ENCODE measurements at places on chromosomes 11 and 22. TPM values are rescaled to one million over a fixed set of nuclear protein-coding genes. Genes with fewer than 3 reads are reported as not detected.
A peak's percentile ranks its signal among the peaks of the same experiment; 100 is the strongest.

GRCh38 chr11:93288079-93288478, 42.5 kb upstream of the DEUP1 start:
- no peaks in the 10 kb centered on the region for H3K4me1 ChIP-seq
- no peak overlapping the region for H3K4me3 ChIP-seq
- no peaks in the 10 kb centered on the region for H3K27me3 ChIP-seq
- no peak overlapping the region for H3K27ac ChIP-seq
- DNase-seq, result no peak
- H3K36me3 ChIP-seq, result no peaks in the 10 kb centered on the region

ASPHD2 gene
- 8.5 TPM for total RNA-seq

C11orf52 gene
- total RNA-seq, result 4.0 TPM

DNA sequence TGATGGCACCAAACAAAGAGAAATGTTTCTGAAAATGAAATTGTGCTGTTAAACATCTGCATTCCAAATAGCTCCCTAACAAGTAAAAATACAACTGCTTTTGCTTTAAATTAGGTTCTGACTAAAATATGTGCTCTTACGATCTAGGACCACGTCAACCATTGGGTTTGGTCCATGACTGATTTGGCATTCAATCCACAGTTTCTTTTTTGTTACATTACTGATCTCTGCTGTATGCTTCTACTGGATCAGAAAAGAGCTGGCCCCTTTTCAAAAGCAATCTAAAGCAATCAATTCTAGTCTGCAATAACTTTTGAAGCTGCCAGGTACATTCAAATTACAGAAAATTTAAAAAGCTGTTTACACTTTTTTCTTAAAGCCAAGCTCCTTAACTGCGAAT, 1047.1 kb upstream of the CCDC90B start:
- no peaks in the 10 kb centered on the region for H3K4me1 ChIP-seq
- H3K27me3 ChIP-seq, result no peaks in the 10 kb centered on the region
- no peaks in the 10 kb centered on the region for H3K36me3 ChIP-seq
- no peak overlapping the region for H3K4me3 ChIP-seq
- no peak overlapping the region for H3K27ac ChIP-seq

- H3K27ac ChIP-seq, result no peak overlapping the region
- peaks cover 3% of the 10 kb centered on the region for H3K36me3 ChIP-seq
- H3K27me3 ChIP-seq, result no peaks in the 10 kb centered on the region
- no peaks in the 10 kb centered on the region for H3K4me1 ChIP-seq
- H3K4me3 ChIP-seq, result no peak overlapping the region
Observed at GRCh38 chr22:46815132-46815531, 52.7 kb downstream of the TBC1D22A start.

GLB1L2 gene
- total RNA-seq, result 2.4 TPM

DNA sequence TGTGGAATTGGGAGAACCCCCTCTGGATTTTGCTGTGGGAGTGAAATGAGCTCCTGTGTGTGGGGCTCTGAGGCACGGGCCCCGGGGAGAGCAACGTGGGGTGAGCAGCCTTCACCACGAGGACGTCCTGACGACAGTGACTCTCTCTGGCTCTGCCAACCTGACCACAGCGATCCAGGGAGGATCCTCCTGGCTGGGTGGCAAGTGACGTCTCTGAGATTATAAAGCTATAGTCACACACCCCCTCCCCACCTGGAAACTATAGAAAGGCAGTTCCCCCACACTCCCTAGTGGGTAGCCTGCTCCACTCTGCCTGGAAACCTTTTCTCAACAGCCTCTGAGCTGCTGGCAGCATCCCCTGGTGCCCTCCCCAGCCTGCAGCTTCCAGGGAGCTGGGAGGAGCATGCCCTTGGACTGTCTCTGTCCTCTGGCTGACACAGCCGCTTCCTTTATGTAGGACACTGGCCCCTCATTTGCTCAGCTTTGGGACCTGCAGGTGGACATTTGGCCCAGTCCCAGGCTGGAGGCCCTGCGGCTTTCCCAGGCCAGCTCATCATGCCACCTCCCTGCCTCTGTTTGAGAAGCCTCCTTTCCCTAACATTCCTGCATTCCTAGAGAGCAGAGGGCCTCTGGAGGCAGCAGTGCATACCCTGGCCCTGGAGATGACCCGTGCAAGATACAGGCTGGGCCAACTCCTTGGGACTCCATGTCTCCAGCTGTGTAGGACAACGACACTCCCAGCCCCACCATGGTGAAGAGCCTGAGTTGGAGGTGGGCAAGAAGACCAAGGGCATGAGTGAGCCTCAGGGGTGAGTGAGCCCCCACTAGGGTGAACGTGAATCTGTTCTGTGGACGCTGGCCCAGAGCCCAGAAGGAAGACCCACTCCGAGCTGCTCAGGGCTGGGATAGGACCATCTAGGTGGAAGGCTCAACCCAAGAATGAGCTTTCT, 314.0 kb downstream of the NTM start:
- H3K36me3 ChIP-seq, result no peaks in the 10 kb centered on the region
- H3K27me3 ChIP-seq, result no peaks in the 10 kb centered on the region
- H3K4me1 ChIP-seq, result no peaks in the 10 kb centered on the region
- H3K4me3 ChIP-seq, result no peak overlapping the region
- DNase-seq, result peak; percentile 18
- no peak overlapping the region for H3K27ac ChIP-seq

DNA sequence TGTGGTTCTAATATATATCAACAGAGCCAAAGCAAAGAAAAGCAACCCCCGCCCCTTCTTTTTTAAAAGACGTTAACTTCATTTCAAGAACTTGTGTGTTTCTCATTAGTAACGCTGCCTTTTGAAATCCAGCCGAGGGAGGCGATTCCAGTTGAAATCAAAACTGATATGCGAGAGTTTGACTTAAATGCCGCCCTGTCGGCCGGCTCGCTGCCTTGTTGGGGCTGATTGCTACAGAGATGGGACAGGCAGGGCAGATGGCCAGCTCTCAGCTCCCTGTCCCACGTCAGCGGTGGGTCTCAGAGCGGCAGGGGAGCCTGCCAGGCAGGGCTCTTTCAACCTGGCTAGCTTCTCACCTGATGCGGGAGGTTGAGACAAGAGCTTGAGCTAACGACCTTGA, 51.9 kb upstream of the ALX4 start:
- H3K36me3 ChIP-seq, result no peaks in the 10 kb centered on the region
- no peak for DNase-seq
- H3K4me3 ChIP-seq, result no peak overlapping the region
- H3K4me1 ChIP-seq, result no peaks in the 10 kb centered on the region

NAT10 gene
- total RNA-seq, result 103 TPM

- DNase-seq, result no peak
- no peak overlapping the region for H3K4me3 ChIP-seq
- H3K36me3 ChIP-seq, result peaks cover 34% of the 10 kb centered on the region
- no peak overlapping the region for H3K27ac ChIP-seq
- H3K4me1 ChIP-seq, result no peaks in the 10 kb centered on the region
- no peaks in the 10 kb centered on the region for H3K27me3 ChIP-seq
Observed at GRCh38 chr11:501001-501682, 5.9 kb downstream of the RNH1 start.

DNA sequence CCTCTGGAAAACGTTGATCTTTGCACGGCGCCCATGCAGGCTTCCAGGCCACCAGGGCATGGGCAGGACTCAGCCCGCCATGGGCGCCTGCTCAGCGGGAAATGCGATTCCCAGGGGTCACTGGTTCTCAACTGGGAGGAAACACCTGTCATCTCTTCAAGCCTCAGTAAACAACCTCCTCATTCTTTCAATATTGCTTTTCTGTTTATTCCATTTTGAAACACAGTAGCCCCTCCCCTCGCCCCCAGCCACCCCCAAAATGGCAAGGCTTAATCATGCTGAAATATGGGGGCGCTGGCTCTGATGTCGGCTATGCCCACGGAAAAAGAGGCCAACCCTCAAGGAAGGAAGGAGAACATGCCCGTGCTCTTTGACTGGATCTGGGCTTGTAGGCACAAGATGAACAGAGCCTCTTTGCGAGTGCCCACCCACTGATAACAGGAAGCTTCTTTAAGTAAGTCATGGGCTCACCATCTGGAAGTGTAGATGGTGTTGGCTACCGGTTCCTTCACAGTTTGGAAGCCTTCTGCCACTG, 594 bp upstream of the POU2AF1 start:
- H3K36me3 ChIP-seq, result no peaks in the 10 kb centered on the region
- no peak overlapping the region for H3K4me3 ChIP-seq
- no peaks in the 10 kb centered on the region for H3K27me3 ChIP-seq

GRCh38 chr11:33362051-33362910, 105.1 kb downstream of the HIPK3 start:
- H3K36me3 ChIP-seq, result no peaks in the 10 kb centered on the region
- no peak for DNase-seq
- no peaks in the 10 kb centered on the region for H3K27me3 ChIP-seq
- H3K27ac ChIP-seq, result no peak overlapping the region
- no peak overlapping the region for H3K4me3 ChIP-seq

OR4C45 gene
- not detected for total RNA-seq

DNA sequence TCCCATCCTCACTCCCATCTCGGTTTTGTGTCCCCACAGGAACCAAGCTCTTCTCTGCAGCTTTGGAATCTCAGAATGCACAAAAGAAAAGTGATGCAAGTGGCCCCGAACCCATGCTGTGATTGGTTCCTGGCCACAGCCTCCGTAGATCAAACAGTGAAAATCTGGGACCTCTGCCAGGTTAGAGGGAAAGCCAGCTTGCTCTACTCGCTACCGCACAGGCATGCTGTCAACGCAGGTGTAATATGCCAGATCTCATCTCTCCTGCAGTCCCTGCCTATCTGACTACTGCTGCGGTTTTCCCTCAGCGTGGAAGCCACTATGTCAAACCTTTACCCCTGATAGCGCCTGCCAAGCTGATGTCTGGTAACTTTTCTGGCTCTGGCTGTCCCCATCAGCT, 200.5 kb upstream of the LRRC4C start:
- no peak overlapping the region for H3K27ac ChIP-seq
- DNase-seq, result no peak
- H3K36me3 ChIP-seq, result no peaks in the 10 kb centered on the region
- H3K4me3 ChIP-seq, result no peak overlapping the region
- no peaks in the 10 kb centered on the region for H3K4me1 ChIP-seq

- no peak overlapping the region for H3K4me3 ChIP-seq
- H3K27me3 ChIP-seq, result no peaks in the 10 kb centered on the region
- H3K36me3 ChIP-seq, result no peaks in the 10 kb centered on the region
Observed at GRCh38 chr11:32317643-32318042, 117.7 kb downstream of the WT1 start.
